ENCODE measurements at places on chromosomes 7 and 10.

DNA sequence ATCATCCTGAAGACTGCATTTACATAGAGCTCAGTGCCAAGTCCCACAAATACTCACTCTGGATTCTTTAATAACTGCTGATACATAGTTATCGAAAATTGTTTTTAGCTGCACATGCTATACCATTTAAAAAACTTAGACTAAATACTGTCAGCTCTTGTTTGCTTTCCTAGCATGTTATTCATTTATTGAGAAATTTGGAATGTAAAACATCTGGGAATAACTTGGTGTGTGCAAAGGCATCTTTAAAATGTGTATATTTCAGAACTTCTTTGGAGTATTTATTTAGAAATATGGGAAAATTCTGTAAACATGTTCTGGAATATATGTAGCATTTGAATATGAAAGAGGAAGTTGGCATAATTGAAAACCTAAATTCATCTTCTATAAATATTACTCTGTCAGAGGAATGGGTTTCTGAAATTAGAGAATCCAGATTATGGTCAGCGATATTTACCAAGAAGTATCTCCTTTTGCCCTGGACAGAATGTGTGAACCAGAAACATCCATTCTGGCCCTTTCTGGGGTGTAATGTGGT lies 119.7 kb downstream of the ARID5B start:
- DNase-seq: no peak

DNA sequence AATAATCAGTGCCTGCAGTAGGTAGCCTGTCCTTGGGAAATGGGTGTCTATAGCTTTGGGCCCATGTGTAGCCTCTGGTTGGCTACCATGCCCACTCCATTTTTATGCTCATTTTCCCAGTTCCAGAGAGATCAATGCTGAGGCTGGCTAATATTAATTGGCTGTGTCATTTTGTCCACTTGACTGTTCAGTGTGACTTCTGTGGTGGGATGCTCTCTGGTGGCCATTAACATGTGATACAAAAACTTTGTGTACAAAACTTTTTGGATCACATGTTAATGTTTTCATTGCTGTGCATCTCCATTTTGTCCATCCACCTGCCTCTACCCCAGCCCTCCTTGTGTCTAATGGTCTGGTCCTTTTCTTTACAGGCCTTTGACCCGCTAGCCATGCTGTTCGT lies 22.7 kb downstream of the VIM start:
- DNase-seq: no peak

DNA sequence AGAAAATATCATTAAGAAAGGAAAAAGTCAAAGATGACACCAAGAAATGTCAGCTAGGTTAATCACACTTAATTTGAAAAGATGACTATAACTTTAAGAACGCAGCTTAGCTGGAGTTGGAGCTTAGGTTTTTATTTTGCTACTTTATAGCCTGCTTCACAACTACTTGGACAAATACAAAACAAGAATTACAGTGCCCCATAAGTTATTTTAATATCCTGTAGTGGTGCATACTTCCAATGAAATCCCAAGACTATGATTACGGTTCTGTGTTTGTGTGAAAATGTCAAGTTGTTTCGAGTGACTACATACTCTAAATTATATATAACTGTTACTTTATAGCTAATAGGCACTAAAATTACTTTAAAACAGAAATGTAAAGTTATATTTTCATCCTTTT lies 244.6 kb upstream of the MGMT start:
- DNase-seq: no peak

DNA sequence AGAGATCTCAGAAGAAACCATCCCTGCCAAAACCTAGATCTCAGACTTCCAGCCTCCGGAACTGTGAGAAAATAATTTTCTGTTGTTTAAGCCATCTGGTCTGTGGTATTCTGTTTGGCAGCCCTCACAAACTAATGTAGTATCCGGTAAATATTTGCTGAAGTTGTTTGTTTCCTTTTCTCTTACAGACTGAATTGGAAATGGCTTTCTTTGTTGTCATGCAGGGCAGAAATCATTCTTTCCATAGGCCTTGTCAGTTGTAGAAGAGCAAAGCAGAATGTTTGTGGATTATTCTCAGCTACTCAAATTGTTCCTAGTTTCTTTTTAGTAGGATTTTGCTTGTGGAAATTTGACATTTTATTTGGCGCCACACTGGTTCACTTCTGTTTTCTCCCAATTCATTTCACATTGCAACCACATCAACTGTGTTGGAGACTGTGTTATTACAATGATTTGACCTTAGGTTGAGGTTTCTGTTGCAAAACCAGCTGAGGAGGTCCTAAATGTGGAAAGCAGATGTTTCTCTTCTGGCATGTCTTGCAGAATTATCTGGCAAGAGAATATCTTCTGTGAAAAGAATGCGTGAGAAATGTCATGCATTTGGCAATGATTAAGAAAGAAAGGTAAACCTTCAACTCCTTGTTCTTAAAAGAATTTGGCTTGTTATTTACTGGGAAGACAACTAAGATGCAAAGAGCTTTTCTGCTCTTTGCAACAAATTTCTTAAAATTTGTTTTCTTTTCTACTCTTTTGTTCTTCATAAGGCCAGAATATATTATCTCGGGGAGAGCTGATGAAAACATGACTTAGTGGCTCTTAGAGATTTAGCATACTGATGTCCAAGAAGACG lies 25.8 kb downstream of the ACTA2 start:
- no peak for DNase-seq

- no peak for DNase-seq
Measured at GRCh38 chr10:97648562-97649404, 8.3 kb downstream of the PI4K2A start.

DNA sequence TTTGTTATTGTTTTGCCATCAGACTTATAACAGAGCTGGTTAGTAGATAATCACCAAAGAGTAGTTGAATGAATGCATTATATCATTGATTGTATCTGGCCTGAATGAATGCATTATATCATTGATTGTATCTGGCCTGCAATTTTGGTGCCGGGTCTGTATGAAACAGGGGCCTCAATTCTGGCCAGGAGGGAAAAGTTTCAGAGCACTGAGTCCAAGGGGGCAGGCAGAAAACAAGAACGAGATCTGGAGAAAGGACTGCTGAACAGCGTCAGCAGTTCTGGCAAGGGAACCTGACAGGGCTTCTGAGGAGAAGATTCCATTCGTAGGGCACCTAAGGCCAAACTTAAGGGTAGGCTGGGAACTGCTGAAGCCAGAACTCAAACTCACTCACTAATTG lies 128.0 kb downstream of the SEMA3C start:
- peak; percentile 56 for DNase-seq

DNA sequence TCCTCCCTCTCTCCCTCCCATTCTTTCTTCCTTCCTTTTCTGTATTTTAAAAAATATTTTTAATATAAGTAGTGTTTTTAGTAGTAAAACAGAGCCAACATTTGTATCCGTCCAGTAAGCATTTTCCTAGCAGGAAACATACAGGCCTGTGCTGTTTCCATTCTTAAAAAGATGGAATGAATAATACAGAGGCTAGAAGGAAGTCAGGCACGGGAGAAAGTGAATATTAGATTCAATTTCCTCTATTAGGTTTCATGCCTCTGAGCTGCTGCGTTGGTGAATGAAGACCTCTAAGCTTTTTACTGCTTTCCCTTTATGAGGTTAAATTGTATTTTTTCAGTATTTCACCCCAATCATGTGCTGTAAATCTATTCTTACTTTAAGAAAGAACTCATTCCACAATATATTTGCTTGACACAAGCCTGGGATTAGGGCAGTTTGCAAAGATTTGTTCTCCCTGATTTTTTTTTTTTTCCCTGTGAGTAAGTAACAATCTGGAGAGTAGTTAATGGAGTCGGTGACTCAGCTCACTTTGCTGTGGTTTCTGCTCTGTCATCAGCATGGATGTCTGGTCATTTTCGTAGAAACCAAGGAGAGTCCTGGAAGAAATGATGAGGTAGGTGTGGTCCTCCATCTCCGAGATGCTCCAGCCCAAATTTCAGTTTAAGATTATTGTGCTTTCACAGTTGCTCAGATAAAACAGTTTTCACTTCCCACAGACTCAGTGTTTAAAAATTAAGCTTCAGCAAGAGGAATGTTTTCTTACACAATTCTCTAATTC lies 76.1 kb upstream of the PITRM1 start:
- no peak for DNase-seq

DNA sequence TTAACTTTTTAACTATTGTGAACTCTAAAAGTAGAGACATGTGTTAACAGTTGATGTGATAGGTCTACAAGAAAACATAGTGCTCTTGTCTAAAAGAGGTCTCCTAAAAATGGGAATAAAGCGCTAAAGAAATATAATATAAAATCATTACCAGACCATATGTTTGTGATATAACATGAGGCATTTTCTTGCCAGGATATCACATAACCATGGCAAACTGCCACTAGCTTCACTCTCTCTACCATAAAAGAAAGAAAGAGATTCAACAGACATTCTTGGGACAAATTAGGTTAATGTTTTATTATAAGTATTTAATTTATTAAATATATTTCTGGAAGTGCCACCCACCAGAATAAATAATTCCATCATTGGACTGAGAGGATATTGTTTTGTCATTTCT lies 115.0 kb downstream of the TMEM26 start:
- DNase-seq: no peak

DNA sequence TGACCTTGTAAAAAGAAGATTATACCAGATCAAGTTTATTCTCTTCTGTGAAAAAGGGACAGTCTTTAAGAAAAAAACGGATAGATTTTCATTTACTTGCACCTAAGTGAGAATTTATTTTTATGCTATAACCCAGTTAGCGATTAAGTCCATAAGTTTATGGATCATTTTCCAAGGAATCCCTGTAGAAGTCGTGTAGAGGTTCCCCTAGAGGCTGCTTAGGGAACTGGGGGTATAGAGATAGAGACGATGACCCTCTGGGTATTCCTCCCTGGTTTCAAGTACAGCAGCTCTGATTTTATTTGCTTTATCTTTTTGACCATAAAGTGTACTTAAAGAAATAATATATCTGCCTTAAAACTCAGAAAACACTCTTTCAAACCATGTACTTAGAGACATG lies 648.4 kb upstream of the LRRTM3 start:
- peak; percentile 4 for DNase-seq

GRCh38 chr7:140161047-140161446 lies 15.7 kb downstream of the KDM7A start:
- DNase-seq: no peak

- no peak for DNase-seq
Measured at GRCh38 chr10:109698882-109699664, 224.2 kb downstream of the XPNPEP1 start.

DNA sequence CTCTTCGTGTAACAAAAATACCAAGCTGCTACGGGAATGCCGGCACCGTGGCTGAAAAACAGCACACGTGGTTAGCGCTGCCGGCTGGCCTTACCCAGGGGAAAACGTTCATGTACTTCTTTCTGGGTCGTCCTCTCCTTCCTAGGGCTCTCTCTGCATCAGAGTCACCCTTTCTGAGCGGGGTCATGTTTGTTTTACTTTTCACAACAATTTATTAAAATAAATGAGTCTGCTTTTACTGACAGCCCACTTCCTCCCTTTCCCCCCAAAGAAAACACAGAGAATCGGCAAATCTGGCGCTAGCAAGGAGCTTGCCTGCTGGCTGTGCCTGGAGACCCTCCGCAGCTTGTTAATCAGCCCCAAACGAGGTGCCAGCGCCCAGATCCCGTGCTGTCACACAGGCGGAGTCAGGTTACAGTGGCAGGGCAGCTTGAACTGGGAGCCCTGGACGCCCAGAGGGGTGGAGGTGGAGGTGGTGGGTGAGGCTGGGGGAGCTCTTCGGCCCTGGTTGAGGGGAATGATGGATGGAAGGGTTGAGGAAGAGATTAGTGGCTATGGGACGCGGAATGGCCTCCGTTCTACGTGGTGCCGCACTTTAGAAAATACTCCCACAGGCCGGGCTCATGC lies 162.2 kb upstream of the TNS3 start:
- DNase-seq: no peak

DNA sequence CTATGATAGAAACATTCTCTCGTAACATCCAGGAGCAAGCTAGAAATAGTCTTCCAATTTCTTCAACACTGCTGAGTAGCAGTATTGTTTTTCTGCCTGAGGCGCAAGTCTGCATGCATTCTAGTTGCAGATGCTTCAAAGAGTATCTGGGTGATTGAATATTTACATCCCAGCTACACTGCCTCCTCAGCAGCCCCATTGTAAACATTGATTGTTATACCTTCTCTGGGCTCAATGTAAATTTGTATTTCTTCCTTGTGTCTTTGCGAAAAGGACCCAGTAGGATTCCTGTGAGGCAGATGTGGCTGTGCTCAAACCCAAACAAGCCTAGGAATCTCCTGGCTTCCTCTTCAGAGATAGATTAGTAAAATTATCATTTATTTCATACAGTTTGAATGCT lies 320.7 kb downstream of the CDC14C start:
- DNase-seq: no peak

DNA sequence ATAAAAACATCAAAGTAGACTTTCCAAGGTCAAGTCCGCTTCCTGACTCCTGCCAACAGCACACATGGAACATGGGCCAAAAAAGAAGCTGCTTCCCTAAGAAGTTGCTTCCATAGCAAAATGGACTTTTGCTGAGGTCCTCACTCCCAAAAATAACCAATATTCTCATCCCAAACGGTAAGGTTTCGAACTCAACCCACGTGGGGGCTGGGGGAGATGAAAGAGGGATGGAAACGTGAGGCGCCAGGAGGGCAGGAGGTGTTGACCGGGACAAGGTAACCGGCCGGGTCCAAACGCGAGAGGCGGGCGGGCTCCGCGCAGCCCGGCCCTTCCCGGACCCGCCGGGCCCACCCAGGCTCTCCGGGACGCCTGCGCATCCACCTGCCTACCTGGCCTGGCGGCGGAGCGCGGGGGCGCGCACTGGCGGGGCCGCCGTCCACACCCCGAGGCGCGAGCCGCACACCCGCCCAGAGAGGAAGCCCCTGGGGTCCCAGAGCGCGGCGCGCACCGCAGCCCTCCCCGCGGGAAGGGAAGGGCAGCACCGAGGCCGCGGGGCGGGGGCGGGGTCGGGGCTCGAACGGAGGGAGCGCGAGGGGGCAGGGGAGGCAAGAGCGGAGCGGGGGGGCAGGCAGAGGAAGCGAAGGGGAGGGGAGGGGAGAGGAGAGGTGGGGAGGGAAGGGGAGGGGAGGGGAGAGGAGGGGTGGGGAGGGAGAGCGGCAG lies 742 bp downstream of the LMBR1 start:
- peak; percentile 79 for DNase-seq

GRCh38 chr10:94630017-94630688 lies 53.4 kb upstream of the CYP2C18 start:
- peak; percentile 66 for DNase-seq

DNA sequence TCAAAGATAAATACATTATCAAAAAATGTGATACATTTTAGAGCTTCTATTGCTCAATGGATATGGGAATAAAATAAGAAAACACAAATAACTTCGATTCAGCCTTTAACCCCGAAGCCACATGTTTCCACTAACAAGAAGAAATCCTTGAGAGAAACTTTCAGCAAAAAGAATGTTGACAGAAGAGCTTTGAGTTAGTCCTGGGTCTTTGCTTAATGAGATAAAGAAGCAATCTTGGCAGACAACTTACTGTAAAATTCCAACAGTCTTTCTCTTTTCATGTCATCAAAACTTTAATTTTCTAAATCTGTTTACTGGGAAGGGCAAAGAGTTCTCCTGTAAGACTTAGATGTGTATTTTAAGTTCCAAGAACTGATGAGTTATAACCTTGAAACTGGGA lies 810.2 kb downstream of the CNTNAP2 start:
- DNase-seq: no peak
